ENCODE measurements at places on chromosomes 2 and 18. TPM values are rescaled to one million over a fixed set of nuclear protein-coding genes. Genes with fewer than 3 reads are reported as not detected.

The NOSTRIN gene
- 97.5 TPM for total RNA-seq

The SKA1 gene
- 0.76 TPM for total RNA-seq

The ALPP gene
- 37.0 TPM for total RNA-seq

The NYAP2 gene
- total RNA-seq: 0.15 TPM

The DTNA gene
- 19.1 TPM for total RNA-seq

The KCNK3 gene
- total RNA-seq: 8.4 TPM

The STPG4 gene
- total RNA-seq: not detected

The SP140 gene
- total RNA-seq: 11.1 TPM

The ASPRV1 gene
- 1.4 TPM for total RNA-seq

The GCG gene
- not detected for total RNA-seq

The MRO gene
- not detected for total RNA-seq
